Stimulated activated CD8-positive, alpha-beta memory T cell treated with anti-CD3 and anti-CD28 coated beads, Interleukin-12 subunit alpha, Interleukin-12 subunit beta, amount 100 ng/mL, for 4 hours (primary cell): ENCODE measurements at places on chromosomes 2 and 18.

DNA sequence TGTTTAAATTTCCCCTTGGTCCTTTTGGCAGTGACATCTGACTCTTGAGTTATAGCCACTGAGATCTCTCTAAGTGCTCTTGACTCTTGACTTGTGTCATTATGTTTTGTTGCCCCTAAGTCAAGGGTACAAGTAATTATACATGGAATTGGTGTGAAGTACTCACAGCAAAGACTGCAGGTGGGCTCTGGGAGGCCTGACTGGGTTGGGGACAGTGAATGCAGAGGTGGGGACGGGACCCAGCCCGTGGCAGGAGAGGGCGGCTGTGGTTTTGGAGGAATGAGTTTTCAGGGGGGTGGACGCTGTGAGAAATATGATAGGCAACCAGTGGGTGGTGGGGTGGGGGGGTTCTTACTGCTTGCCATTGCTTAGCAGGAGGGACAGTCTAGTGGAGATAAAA lies 97.8 kb downstream of the NCK2 start:
- DNase-seq = no peak

GRCh38 chr2:213104092-213104902 lies 47.1 kb downstream of the IKZF2 start:
- no peak for DNase-seq

- no peak for DNase-seq
These were observed 308.8 kb upstream of the FAM98A start for GRCh38 chr2:33907866-33908265.

DNA sequence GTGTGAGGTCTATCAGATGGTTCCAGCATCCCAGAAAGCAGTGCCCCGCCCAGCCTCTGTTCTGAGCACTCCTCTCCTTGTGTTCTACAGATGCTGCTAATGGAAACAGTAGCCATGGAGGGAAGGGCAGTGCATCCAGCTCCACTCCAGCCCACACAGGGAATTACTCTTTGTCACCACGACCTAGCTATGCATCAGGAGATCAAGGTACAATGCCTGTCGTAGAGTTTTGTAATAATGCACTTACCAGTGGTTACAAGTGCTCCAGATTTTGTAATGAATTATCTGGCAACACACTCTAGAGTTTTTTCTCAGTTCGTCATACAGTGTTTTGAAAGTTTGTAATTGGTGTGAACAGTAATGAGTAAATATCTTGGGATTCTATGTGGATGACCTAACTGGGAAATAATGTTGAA lies 161.1 kb downstream of the ESCO1 start:
- no peak for DNase-seq

GRCh38 chr2:236351966-236352525 lies 87.8 kb upstream of the ASB18 start:
- DNase-seq = no peak

- no peak for DNase-seq
These were observed 137.2 kb downstream of the TRIM43 start for GRCh38 chr2:95728878-95729596.

DNA sequence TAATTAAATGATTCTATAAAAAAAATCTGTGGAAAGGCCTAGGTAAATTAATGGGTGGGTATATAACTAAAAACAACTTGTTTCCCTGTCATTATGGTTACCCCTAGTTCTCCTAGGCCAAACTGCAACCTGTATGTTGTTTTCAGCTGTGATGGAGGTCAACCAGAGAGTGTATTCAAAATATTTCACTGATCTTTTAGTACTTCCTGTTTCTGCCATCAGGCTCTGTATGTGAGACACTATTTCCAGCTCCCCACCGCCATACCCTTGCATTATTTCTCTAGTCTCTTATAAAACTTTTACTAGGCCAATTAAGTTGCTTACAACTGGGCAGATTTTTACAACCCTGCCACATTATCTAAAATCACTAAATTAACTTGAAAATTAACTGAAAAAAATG lies 21.0 kb upstream of the CDKL4 start:
- no peak for DNase-seq
